ENCODE measurements at places on chromosomes 16 and 17.

GRCh38 chr17:39927929-39928857, 661 bp downstream of the LRRC3C start:
- DNase-seq, result no peak

DNA sequence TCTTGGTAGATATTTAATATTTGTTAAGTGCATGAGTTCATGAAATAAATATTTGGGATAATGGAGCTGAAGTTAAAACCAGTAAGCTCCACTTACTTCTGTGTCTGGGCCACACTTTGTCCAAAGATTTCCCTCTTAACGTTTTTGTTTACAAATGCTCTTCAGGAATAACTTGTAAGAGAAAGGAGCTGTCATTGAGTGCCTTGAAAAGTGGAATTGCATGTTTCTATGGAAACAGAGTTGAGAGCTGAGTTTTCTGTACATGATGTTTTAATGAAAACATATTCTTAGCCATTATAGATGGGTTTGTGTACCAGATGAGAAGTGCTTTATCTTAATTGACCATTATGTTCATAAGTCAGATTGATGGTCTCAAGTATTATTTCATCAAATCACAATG, 1045.4 kb upstream of the EEF2KMT start:
- DNase-seq, result no peak

DNA sequence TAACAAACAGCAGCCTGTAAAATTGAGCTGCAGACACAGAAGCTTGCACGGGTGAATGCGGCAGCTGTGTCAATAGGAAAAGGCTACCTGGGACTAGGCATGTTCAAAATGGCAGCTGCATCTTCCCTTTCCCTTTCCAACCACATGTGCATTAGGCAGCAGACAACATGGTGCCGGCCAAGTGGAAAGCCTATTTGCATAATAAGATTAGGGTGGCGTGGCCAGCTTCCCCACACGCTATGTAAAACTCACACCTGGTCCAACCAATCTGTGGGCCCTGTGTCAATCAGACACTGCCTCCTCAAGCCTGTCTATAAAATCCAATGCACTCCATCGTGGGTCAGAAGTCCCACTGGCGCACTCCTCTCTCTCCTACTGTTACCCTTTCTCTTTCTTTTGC, 61.0 kb upstream of the RBBP6 start:
- no peak for DNase-seq

DNA sequence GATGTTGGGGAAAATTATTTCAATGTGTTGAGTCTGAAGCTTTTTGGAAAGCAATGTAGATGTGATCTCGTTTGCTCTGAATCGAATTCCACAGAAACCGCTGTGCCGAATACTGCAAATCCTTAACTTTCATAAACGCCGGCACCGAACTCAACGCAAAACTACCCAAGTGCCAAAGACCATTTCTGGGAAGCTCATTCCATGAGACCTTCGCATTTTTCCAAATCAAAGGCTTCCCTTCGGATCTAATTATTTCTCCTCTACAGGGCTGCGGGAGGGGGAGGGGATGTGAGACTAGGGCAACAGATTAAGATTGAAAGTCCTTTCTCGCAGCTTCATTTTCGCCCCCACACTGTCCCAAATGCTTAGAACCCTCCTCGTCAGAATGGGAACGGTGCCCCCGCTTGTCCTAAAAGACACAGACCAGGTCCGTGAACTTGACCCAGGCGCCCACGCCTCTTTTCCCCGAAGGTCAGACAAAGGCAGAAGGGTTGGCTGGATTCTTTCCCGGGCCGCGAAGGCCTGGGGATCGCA, 4.0 kb downstream of the PRAC1 start:
- DNase-seq, result no peak

DNA sequence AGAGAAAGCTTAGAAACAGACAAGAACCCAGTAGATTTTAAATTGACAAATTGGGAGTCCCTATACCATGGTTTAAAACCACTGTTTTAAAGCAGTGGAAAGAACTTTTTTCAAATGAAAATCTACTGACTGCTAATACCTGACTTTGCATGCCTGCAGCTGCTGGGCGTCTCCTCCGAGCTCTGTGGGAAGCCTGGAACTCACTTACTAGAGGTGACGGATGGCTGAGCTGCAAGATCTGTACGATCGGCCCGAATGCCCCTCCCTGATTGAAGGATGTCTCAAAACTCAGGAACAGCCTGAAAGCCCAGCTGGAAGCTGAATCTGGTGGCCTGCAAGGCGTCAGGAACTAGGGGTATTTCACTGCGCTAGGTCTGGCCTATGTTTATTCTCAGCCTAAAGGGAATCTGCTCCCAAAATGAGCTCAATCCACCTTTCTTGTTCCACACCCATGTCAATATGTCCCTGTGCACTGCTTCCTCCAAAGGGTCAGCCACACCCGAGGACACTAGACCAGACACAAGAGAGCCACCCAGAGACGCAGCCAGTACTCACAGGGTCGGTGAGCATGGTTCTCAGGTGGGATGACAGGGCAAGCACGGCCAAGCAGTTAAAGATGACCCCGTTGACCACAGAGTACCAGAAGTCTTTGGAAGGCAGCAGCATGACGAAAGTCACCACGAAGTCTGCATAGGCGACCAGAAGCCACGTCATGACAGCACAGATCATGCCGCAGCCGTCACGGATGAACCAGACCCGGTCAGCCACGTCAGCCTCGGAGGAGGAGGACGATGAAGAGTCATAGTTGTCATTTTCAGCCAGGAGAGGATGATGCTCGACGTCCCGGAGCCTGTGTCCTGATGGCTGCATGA, 21.4 kb downstream of the ZDHHC7 start:
- DNase-seq, result no peak

Measured in esophagus squamous epithelium (tissue), 5 donors.